Astrocyte (in vitro differentiated cells and primary cell): ENCODE measurements at places on chromosomes 16 and 17. TPM values are rescaled to one million over a fixed set of nuclear protein-coding genes. Genes with fewer than 3 reads are reported as not detected.
A peak's percentile ranks its signal among the peaks of the same experiment; 100 is the strongest.

- DNase-seq, result no peak
Measured at GRCh38 chr17:46818929-46819859, 702 bp upstream of the WNT3 start.

- DNase-seq, result no peak
Measured at GRCh38 chr16:71846431-71846830, 655 bp downstream of the ATXN1L start.

CLDN9 gene
- 0.14 and 0.48 TPM in 2 replicates for total RNA-seq

KRT33A gene
- not detected in 2 replicates for total RNA-seq

GRCh38 chr17:9290226-9290613 is 268.9 kb downstream of the NTN1 start:
- no peak for DNase-seq

GRCh38 chr16:78524066-78524595 is 424.7 kb downstream of the WWOX start:
- no peak for DNase-seq

DNA sequence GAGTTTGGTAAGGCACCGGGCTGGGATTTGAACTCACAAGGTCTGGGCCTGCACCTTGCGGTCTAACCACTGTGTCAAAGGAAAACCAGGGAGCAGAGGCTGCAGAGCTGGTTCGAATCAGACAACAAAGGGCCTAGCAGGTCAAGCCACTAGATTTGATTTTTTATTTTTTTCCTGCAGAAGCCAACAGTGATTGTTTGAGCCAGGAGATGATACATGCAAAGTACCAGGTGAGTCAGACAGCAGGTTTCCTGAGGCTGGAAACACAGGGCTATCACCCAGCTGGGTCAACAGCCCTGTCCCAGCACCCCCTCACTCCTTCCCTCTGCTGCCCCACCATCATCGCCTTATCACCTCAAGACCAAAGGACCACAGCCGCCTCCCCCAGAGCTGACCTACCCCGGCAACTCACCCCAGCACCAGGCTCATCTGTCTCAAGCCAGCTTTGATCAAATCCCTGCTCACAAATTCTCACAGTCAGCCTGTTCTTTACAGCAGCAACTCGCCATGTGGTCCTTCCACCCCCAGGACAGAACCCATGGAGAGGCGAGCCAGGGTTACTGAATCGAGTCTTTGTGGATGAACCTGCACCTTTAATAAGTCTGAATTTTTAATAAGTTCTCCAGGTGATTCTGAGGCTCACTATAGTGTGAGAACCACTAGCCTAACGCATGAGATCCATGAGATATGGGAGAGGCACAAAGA is 13.0 kb upstream of the KRT19 start:
- DNase-seq, result no peak

DNA sequence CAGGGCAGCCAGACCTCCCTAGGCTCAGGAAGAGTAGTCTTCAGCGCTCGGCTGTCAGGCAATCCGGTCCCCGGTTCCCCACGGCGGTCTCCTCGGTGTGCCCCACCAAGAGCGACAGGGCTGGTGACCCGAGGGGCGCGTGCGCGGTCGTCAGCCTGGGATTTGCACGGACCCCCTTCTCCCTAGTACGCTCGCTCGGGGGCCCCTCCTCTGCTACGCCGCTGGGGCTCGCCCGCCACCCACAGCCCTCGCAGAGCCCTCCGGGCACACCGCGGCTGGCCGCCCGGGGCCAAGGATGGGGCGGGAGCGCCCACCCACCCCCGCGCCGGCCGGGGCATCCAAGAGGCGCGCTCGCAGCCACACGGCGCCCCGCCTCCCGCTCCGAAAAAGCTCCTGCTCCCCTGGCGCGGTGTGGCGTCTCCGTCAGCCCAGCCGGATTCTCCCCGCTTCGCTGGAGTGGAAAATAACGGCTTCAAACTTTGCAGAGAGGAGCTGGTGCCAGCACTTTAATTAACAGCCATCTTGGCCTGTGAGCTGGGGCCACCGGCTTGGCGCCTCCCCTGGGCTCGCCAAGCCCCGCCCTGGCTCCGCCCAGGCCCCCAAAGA is 2.1 kb upstream of the C1QL1 start:
- peak; percentile 20 for DNase-seq

- no peak for DNase-seq
Measured at GRCh38 chr16:13951611-13952010, 31.7 kb downstream of the ERCC4 start.

DNA sequence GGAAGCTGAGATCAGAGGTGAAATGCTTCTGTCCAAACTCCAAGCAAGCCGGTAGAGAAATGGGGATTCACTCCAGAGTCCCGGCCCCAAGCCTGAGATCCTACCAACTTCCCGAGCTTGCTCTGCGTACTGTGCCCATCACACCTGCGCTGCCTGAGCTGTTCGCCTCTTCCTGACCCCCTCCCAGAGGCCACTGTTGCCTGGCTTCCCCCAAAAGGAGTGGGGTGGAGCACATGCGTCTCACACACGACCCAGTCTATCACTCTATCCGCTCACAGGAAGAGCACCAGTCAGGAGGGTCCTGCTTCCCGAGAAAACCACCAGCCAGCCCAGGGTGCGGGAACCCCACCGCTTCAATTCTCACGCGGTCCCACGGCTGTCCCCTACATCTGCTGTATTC is 13.5 kb upstream of the C16orf95 start:
- no peak for DNase-seq

- DNase-seq, result no peak
Measured at GRCh38 chr17:48871551-48872351, 20.8 kb upstream of the ATP5MC1 start.

DNA sequence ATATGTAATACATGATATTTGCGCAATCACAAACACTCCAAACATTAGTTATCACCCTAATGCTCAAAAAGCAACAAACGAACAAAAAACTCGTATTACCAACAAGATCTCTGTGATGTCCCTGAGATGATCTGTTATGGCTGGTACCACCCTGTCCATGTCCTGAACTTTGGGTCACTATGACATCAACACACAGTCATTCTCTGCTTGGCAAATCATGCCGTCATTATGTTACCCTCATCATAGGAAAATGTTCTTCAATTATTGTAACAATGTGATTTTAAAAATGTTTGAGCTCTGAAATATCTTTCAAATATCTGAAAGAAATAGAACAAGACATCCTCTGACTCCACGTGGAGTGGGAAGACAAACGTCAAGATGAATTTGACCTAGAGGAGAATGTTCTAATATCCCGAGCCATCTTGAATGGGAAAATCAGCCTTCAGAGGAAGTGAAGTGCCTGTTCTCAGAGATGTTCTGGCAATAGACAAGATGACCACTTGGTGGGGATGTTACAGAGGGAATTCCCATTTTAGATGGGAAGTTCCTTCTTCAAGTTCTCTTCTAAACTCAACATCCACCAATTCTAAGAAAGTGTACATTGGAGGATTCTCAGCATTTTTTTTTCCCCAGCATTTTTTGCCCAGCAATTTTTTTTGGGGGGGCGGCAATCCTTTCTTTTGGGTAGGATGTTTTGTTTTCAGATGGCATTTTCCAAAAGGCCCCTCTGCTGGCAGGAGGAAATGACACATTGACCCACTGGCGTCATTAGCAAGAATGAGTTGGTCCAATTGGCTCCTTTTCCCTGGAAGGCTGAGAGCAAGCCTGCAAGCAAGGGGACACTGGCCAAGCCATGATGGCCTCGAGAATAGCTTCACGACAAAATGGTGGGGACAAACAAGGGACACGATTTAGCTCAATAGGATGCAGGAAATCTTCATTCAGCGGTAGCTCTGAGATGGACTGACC is 3.7 kb upstream of the HSD17B2 start:
- DNase-seq, result peak; percentile 58

GRCh38 chr17:34339138-34339770 is 17.0 kb upstream of the CCL13 start:
- DNase-seq, result no peak

ASPA gene
- not detected in 2 replicates for total RNA-seq

- DNase-seq, result peak; percentile 57
Measured at GRCh38 chr17:72702998-72703397, 389.5 kb downstream of the SLC39A11 start.

DNA sequence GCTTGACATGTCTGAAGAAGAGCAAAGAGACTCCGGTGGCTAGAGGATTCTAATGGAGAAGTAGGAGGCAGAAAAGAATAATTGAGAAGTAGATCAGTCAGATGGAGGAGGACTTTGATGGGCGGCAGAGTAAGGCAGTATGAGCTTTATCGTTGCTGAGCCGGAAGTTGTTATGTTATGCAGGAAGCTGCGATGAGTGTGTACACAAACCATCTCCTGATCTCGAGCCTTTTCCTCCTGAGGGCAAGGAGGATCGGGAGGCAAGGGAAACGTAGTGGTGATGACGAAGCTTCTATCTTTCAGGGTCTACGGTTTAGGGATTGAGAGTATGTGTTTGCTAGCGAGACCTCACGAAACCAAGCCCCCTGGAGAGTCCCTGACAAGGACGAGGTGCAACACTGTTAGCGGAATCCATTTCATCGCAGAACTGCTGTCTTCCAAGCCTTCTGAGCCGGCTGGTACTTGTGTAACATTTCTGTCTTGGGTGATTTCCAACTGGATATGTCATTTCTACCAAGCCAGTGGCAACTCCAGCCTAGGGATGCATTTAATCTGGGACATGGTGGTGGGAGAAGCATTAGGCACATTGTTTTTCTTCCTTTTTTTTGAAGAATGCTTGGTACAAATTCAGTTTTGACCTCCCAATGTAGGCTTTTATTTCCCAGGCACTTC is 45.5 kb downstream of the RBFOX1 start:
- DNase-seq, result no peak

- no peak for DNase-seq
Measured at GRCh38 chr17:31428111-31428510, 36.6 kb downstream of the RAB11FIP4 start.

GRCh38 chr16:69340095-69340644 is 598 bp downstream of the NIP7 start:
- no peak for DNase-seq

GRCh38 chr16:88534638-88535190 is 35.5 kb upstream of the ZC3H18 start:
- DNase-seq, result peak; percentile 29

- DNase-seq, result no peak
Measured at GRCh38 chr17:80860703-80861417, 130.8 kb upstream of the CHMP6 start.

ZNF750 gene
- 0.07 and 0.34 TPM in 2 replicates for total RNA-seq

UMOD gene
- total RNA-seq, result not detected in 2 replicates

NME3 gene
- total RNA-seq, result 36.3 and 42.7 TPM in 2 replicates

- DNase-seq, result no peak
Measured at GRCh38 chr17:5019475-5019956, 15.7 kb downstream of the SLC52A1 start.

- no peak for DNase-seq
Measured at GRCh38 chr17:34549966-34550365, 29.4 kb upstream of the TMEM132E start.

ARHGAP27 gene
- total RNA-seq, result 4.4 and 10.0 TPM in 2 replicates

GRCh38 chr16:59180083-59180476 is 446.0 kb upstream of the GOT2 start:
- DNase-seq, result no peak

DNA sequence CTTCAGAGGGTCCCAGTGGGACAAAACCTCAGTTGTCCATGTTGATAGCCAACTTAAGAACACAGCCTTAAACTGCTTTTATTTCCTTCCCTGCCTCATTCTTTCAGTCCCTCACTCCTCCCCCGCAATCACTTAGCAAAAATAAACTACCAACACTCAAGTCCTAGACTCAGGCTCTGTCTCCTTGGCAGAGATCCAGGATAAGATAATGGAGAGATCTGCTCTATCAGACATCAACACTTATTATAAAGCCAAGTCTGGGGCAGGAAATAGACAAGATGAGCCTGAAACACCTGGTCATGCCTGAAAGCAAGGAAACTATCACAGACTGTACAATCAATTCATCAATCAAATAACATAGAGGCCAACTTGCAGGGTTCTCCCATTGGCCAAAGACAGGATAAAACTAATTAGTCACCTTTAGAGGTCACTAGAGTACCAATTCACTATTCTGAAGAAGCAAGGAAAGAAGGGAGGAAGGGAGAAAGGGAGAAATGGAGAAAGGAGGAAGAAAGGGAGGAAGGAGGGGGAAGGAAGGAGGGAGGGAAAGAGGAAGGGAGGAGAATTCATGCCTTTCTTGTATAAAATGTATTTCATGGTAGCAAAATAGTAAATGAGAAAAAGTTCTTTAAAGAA is 15.7 kb downstream of the HYDIN start:
- no peak for DNase-seq

HOXB1 gene
- not detected in 2 replicates for total RNA-seq

GRCh38 chr17:1498869-1499268 is 6.4 kb upstream of the MYO1C start:
- peak; percentile 79 for DNase-seq

HOXB4 gene
- total RNA-seq, result not detected in 2 replicates

- DNase-seq, result no peak
Measured at GRCh38 chr17:73792994-73793393, 148.7 kb upstream of the SDK2 start.

GRCh38 chr17:75774991-75775668 is 9.5 kb upstream of the UNK start:
- no peak for DNase-seq

MFAP4 gene
- total RNA-seq, result 0.93 and 3.7 TPM in 2 replicates

- DNase-seq, result no peak
Measured at GRCh38 chr16:14202095-14202494, 131.0 kb downstream of the MRTFB start.

DNA sequence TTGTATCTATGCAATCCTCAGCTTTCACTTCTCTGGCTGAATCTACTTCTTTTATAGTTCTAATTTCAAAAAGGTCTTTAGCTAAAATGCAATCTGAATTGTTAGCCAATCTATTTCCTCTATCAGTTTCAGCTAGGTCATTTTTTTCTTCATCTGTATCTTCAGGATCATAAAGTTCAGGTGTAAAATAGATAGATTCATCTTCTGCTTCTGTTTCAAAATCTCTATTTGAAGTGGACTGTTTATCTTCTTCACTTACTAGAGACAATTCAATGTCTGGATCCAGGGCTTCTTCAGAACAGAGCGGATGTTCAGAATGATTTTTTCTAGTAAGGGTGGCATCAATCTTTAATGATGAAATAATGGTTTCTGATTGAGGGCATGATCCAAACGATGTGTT is 92.4 kb upstream of the NACA2 start:
- DNase-seq, result no peak

CTF1 gene
- total RNA-seq, result 5.2 and 5.9 TPM in 2 replicates
